ENCODE measurements at places on chromosomes 16 and 17.

- no peak for DNase-seq
These were observed 11.6 kb downstream of the FBXL19 start for GRCh38 chr16:30934827-30935557.

DNA sequence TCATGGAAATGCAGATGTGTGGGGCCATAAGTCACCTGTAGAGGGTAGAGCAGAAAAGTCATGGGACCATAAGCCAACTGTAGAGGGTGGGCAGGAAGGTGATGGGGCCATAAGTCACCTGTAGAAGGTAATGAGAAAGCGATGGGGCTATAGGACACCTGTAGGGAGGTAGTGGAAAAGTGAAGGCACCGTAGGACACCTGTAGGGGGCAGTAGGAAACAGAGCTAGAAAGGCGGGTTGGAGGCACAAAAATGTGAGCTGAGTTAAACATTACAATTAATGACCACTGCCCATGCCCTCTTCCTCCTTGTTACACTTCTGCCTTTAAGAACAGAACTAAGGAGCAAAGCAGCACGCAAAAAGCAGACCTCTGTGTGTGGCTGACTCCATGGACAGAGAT lies 150.1 kb downstream of the SHISA6 start:
- no peak for DNase-seq

GRCh38 chr16:78916928-78917545 lies 683.5 kb downstream of the MAF start:
- no peak for DNase-seq

DNA sequence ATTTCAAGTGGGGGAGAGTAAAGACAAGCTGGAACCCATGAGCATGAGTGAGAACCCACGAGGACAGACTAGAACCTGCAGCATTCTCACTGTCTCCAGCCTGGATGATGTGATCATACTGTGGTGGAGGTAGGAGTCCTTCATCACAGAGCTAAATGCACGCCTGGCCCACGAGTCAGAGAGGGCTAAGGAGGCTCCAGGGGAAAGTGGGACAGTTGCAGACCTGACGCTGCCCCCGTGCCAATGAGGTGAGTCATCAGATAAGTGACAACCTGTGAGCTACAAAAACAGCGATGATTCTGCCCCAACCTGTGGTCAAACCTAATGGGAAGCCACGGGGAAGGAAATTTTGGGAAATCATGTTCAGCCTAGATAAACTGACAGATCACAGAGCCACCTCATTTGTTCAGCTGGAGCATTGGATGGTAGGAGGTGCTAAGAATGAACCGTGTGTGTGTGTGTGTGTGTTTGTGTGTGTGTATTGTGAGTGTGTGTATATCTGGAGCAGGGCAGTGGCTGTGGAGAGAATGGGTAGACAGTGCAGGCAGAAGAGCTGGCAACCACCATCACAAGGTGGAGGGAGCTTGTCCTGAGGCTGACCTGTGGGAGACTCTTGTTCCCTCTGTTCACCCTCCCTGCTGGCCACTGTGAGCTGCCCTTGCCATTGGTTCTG lies 131.8 kb downstream of the UTP18 start:
- DNase-seq, result no peak

GRCh38 chr16:31167315-31167714 lies 12.6 kb upstream of the FUS start:
- DNase-seq, result no peak

DNA sequence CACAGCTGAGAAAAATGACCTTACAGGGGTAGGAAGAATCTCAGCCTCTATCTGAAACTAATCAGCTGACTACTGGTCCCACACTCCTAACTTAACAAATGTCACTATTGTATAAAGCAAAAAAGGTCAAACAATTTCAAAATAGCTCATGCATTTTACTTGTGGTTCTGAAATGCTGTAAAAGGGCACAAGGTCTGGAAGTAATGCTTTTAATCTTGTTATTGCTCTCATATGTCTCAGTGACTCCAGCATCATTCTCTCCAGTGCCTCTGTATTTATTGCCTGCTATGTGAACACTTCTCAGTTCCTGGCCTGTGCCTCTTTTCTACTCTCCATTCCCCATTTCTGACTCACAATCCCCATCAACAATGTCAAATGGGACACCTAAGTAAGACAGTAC lies 937.7 kb downstream of the CDH11 start:
- DNase-seq, result no peak

- no peak for DNase-seq
These were observed 139.5 kb downstream of the ZNF423 start for GRCh38 chr16:49716339-49716934.

DNA sequence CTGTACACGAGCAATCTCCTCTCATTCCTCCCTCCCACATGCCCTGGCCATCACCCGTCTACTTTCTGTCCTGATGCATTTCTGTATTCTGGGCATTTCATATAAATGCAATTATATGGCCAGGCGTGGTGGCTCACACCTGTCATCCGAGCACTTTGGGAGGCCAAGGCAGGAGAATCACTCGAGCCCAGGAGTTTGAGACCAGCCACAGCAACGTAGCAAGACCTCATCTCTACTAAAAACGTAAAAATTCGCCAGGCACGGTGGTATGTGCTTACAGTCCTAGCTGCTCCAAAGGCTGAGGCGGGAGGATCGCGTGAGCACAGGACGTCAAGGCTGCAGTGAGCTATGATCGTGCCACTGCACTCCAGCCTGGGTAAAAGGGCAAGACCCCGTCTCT lies 4.8 kb downstream of the MEAK7 start:
- no peak for DNase-seq

- no peak for DNase-seq
These were observed 26.6 kb upstream of the SKAP1 start for GRCh38 chr17:48456589-48456988.

- DNase-seq, result no peak
These were observed 1557.4 kb downstream of the CDH8 start for GRCh38 chr16:60478810-60479209.

DNA sequence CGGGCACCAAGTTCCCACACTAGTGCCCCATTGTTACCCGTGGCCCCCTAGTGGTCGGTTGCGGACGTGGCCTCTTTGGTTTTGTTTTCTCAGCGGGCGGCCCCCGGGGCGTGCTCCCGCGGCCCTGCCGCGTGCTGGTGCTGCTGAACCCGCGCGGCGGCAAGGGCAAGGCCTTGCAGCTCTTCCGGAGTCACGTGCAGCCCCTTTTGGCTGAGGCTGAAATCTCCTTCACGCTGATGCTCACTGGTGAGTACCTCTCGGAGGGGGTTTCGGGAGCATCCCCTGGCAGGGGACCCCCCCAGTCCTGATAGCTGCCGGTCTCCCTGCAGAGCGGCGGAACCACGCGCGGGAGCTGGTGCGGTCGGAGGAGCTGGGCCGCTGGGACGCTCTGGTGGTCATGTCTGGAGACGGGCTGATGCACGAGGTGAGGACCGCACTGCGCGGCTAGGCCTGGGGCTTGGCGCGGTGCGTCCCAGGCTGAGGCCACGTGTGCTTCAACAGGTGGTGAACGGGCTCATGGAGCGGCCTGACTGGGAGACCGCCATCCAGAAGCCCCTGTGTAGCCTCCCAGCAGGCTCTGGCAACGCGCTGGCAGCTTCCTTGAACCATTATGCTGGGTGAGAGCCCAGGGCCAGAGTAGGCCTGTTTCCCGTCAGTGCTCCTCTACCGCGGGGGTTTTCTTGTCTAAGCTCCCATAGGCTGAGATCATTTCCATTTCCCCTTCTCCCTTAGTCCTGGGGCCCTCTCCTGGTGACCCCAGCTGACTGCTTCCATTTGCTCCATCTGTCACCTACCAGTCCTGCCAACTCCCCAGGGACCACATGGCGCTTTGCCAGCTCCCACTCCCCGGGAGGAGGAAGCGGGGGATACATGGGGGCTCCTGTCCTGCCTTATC lies 1.7 kb downstream of the SPHK1 start:
- DNase-seq, result no peak

GRCh38 chr16:58732545-58733247 lies 1.4 kb downstream of the GOT2 start:
- no peak for DNase-seq

DNA sequence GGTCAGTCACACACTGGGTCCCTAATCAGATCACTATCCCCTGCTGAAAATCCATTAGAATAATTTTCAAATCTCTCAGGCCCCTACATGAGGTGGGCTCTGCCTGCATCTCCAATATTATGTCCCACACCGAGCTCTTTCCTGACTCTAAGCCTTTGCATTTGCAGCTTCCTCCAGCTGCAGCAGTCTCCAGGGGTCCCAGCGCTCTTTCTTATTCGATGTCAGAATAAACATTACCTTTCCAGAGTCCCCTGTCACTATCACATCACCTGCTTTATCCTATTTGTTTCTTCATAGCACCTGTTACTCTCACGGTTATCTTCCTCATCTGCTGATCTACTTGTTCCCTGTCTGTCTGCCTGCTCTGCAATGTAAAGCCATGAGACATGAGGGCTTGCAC lies 57.3 kb upstream of the MON1B start:
- no peak for DNase-seq

DNA sequence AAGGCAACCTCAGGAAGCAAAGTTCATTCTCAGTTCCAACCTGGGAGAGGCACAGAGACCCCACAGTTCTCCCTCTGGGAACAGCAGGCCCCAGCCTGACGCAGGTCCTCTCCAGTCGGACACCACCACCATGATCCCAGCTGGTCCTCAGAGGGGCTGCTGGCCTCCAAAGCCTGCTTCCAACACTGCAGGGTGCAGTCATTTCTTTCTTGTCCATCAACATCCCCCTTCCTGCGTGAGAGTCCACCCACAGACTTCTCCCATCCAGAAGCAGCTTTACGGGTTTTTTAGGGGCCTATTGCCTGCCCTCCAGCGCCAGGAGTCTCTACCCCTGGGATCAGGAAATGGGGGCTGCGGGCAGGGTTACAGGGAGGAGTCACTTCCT lies 29.3 kb upstream of the TNRC6C start:
- no peak for DNase-seq

Measured in renal pelvis (tissue), 12 donors.